ENCODE measurements at places on chromosomes 4 and X. TPM values are rescaled to one million over a fixed set of nuclear protein-coding genes. Genes with fewer than 3 reads are reported as not detected.

- DNase-seq, result no peak
Measured at GRCh38 chr4:1230971-1231636, 17.8 kb downstream of the CTBP1 start.

GRCh38 chrX:14936561-14936960, 63.3 kb downstream of the MOSPD2 start:
- no peak for DNase-seq

Gene DGKK
- not detected for total RNA-seq

Gene TMEM144
- not detected for total RNA-seq

Gene HSFX2
- total RNA-seq, result 0.53 TPM

DNA sequence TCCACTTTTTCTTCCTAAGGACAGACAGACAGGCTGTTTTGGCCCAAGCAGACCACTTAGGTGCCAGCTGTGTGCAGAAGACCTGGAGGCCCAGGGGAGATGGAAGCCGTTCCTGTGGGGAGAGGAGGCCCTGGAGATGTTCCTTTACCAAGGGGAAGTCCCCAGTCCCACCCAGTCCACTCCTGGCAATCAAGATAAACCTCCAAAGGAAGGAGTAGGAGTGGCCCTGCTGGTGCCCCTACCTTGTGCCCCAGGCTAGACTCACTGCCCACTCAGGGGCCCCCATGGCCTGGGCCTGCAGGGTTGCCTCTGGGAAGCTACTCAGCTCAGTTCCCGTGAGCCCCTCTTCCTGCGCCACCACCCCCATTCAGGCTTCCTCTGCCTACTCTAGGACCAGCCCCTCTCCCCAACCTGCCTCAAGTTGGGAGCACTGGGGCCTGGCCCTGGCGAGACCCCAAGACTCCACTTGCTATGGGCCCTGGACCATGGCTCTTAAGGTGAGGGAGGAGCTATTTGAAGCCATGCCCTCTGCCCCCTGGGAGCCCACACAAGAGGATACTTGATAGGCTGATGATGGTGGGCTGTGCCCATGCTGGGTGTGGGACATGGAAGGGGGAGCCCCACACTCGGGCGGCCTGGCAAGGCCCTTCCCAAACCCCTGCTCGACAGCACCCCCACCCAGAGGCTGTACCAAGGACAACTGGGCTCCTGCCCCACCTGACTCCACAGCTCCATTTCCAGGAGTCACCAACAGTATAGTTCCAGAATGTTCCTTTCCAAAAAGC, 24.8 kb upstream of the RNF4 start:
- DNase-seq, result no peak

GRCh38 chr4:36601864-36602495, 320.6 kb downstream of the DTHD1 start:
- DNase-seq, result no peak

- no peak for DNase-seq
Measured at GRCh38 chr4:79466621-79467020, 58.6 kb upstream of the GK2 start.

GRCh38 chrX:40617566-40617965, 5.7 kb upstream of the MPC1L start:
- no peak for DNase-seq

- no peak for DNase-seq
Measured at GRCh38 chr4:85815796-85816459, 341.0 kb downstream of the ARHGAP24 start.

DNA sequence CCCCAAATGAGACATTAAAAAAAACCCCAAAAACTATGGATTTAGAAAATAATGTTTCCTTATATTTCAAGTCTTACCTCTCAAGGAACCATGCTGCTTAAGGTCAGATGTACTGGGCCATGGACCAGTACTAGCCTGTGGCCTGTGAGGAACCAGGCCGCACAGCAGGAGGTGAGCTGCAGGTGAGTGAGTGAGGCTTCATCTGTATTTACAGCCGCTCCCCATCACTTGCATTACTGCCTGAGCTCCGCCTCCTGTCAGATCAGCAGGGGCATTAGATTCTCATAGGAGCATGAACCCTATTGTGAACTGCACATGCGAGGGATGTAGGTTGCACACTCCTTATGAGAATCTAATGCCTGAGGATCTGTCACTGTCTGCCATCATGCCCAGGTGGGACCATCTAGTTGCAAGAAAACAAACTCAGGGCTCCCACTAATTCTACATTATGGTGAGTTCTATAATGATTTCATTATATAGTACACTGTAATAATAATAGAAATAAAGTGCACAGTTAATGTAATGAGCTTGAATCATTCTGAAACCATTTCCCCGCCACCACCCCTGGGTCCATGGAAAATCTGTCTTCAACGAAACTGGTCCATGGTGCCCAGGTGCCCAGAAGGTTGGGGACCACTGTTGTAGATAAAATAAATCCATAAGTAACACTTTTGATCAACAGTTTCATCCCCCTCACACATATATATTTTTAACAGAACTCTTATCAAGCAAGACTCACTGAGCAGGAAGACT, 105.3 kb upstream of the CBR4 start:
- DNase-seq, result no peak

Gene ADH1A
- not detected for total RNA-seq
